Choroid plexus epithelial cell (primary cell): ENCODE measurements at places on chromosomes 6 and 20.

DNA sequence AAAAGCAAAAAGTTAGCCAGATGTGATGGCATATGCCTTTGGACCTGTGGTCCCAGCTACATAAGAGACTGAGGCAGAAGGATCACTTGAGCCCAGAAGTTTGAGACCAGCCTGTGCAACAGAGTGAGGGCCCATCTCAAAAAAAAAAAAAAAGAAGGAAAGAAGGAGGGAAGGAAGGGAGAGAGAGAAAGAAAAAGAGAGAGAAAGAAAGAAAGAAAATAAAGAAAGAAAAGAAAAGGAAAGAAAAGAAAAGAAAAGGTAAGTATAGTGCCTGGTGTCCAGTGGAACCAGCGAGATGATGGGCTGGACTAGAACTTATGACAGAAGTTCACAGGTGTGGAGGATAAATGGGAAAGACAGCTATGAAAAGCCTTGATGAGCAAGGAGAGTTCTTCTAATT, 100.9 kb downstream of the QRSL1 start:
- no peak for DNase-seq

- DNase-seq = no peak
These were observed 1.2 kb upstream of the SRC start for GRCh38 chr20:37344506-37345338.

GRCh38 chr6:166596776-166597507, 10.5 kb upstream of the RAMACL start:
- no peak for DNase-seq

GRCh38 chr6:56875961-56876360, 78.9 kb upstream of the BEND6 start:
- no peak for DNase-seq

GRCh38 chr6:125554456-125554855, 195.0 kb upstream of the HEY2 start:
- DNase-seq = no peak

DNA sequence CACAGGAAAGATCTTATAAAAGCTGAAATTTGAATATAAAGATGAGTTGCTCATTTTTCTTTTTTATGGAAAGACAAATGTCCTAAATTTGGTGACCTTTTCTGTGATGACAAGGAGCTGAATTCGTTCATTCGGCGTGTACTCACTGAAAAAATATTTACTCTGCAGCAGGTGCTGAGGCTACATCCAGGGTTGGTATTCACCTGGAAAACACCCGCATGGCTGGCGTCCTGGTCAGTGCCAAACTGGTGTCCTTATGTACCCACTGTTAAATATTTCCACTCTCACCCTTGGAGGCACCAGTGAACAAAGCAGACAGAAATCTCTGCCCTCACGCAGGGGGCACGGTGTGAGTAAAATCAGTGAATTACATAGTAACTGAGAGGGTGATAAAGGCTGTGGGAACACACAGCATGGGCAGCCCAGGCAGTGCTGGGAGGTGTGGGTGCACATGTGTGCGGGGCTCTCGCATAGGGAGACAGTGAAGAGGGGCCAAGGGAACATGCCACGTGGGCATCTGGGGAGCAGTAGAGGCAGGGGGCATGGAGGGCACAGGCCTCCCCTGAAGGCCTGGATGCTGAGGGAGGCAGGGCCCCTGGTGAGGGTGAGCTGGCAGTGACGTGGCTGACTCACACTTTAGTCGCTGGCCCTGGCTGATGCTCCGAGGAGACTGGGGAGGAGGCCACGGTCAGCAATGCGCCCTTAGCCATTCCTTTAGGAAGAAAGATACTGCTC, 89.7 kb downstream of the INSM1 start:
- peak; percentile 31 for DNase-seq

DNA sequence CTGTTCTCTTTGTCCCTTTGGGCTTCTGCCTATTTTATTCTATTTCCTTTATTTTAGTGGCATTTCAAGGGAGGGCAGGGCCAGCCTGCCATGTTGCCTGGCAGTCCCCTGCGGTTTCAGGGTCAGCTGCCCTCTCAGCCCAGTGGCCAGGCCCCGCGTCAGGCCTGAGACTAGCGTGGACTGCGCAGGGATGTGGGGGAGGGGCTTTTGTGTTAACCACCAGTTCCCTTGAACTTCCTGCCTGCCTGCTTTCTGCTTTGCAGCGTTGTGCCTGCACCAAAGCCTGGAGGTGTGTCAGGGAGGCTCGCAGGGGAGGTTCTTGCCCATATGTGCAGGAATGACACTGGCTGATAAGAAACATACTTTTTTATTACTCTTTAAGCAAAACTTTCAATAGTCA, 157.6 kb downstream of the SLC35B3 start:
- DNase-seq = no peak
